NCI-H1930 (cell line): ENCODE measurements at places on chromosomes 12 and 14.

DNA sequence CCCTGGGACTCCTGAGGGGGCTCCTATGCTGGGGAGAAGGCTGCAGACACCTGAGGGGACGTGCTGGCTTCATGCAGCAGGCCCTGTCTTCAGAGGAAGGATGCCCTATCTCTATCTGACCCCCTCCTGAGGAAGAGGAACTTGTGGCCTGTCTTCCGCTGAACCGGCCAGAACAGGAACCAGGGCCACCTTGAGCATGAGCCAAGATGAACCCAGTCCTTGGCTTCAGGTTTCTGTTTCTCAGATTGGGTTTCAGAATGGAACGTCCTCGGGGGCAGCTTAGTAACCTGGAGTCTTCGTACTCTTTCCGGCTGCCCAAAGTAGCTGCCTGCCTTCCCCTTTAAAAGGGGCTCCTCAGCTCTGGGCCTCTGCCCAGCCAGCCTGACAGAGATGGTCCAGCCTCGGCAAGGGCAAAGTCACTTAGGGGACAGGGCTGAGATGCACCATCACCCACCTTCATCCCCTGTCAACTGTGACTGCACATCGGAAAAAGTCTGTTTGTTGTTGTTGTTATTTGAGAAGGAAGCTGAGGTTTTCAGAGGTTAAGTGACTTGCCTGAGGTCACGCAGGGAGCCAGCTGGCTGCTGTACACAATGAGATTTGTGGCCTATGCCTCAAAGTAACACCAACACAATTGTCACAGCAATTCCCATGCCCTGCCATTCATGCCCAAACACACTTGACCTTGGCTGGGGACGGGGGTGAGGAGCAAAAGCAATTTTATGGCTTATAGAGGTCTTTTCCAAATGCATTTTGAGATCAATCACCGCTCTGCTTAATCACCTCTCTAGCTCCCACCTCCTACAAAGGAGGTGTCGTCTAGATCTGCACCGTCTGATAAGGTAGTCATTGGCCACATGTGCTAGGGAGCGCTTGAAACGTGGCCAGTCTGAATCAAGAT lies 13.4 kb downstream of the ASB2 start:
- no peak for DNase-seq

DNA sequence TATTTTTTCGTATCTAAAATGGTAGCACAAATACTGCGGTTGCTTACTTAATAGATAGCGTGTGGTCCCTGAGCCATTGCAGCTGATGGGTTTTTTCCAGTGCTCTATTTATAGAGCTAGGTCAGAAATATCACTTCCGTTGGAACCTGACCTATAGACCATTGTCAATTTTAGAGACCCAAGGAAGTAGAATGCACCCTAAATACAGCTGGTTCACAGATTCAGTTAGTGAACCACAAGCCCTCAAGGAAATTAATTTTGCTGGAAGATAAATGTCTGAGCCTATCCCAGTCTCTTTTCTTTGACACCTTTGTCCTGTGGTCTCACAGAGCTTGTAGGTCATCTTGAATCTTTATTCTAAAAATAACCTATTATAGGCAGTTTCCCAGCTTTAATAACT lies 391.0 kb downstream of the ZFP36L1 start:
- DNase-seq = no peak

DNA sequence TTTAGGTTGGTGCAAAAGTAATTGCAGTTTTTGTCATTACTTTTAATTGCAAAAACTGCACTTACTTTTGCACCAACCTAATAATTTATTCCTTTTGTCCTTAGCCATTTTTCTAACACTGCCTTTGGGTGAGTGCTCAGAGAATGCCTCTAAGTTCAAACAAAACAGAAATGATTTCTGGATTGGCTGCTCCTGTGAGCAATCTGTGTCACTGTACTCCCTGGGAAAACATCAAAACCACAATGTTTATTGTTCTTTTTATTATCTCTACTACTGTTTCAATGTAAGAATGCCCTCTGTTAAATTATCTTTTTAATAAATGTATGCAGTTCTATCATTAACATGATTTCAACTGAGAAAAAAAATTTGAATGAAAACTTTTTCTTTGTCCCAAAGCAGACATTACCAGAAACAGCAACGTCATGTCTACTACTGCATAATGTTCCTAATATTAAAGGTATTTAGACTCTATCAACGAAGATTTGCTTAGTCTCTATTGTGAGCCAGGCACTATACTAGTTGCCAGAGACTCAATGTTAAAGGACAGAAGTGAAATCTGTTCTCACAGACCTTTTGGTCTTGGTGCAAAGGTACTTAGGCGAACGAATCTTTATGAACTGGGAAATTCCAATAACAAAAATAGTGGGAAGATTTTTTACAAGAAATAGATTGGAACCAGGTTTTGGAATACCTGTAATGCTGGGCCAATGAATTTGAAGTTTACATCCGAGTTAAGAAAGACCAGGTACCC lies 6.2 kb downstream of the SLC41A2 start:
- no peak for DNase-seq

DNA sequence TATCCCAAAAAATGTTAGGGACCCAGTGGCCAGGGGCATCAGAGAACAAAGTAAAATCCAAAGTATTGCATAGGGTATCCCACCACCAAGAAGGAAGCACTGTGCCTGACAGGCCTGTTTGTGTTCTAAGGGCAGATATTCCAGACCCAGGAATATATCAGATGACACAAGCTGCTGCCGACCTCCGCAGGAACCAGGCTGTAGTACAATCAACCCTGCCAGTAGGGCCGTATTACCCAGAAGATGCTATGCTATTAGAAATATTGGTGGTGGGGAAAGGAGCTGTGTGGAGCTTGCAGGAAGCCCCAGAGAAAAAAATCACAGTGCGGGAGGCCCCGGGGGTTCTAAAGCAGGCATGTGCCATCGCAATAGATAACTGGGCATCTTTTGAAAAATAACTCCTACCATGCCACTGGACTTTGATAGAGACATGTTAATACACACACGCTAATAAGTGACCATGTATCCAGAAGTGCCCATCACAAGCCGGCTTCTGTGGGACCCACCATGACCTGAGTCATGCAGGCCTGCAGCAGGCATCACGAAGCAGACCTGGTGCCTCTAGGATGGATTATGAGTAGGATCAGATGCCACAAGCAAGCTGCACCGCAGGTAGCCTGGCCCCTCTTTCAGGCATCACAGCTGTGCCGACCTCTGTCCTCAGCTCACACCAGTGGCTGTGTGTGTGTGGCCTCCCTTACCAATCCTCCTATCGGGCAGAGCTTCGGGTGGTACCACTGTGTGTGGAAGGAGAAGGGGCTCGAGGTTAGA lies 242.7 kb downstream of the BCL11B start:
- no peak for DNase-seq

DNA sequence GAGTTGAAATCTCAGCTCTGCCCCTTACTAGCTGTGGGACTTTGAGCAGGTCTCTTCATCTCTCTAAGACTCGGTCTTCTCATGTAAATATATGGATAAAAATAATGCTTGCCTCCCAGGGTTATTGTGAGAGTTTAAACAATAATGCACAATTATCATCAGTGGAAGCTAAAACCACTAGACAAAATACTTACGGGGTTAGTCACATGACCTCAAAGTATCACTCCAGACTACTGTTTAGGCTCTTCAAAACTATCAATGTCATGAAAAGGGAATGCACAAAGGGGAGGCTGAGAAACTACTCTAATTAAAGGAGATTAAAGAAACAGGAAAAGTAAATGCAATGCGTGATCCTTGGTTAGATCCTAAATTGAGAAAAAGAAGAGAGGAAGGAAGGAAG lies 24.5 kb upstream of the TSPAN11 start:
- no peak for DNase-seq

GRCh38 chr14:77026930-77027537 lies 1.5 kb downstream of the IRF2BPL start:
- no peak for DNase-seq

- peak; percentile 18 for DNase-seq
Measured at GRCh38 chr12:78146365-78146772, 315.7 kb downstream of the NAV3 start.

DNA sequence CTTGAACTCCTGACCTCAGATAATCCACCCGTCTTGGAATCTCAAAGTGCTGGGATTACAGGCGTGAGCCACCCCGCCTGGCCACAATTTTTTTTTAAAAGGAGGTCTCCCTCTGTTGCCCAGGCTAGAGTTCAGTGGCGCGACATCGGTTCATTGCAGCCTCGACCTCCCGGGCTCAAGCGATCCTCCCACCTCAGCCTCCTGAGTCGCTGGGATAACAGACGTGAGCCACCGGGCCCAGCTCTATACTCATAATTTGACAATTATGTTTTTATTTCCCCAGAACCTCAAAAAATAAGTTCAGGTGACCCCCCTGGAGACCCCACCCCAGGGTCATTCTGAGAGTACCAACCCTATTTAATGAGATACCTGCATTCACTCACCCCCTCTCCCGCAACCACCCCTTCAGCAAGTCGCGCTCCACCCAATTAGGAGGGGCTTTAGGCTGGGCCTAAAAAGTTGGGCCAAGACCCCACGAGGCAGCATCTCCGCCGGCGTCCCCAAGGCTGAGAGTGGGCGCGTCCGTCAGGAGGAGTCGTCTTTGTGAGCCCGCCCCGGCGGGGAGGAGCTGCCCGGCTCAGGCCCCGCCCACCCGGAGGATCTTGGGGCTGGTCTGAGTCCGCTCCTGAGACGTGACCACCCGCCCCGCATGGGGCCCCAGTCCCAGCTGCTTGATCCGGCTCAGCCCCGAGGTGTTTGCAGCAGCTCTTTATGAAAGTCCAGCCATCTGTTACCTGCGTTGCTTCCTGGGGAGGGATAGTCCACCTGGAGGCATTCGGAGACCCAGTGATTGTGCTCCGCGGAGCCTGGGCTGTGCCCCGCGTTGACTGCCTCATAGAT lies at the start of gene ANKRD33:
Gene ANKRD33, plus strand, starts transcription at position 628 of the 840 bp plus-strand sequence. Its CDS starts 84 bp downstream, at position 712.
- DNase-seq = no peak

DNA sequence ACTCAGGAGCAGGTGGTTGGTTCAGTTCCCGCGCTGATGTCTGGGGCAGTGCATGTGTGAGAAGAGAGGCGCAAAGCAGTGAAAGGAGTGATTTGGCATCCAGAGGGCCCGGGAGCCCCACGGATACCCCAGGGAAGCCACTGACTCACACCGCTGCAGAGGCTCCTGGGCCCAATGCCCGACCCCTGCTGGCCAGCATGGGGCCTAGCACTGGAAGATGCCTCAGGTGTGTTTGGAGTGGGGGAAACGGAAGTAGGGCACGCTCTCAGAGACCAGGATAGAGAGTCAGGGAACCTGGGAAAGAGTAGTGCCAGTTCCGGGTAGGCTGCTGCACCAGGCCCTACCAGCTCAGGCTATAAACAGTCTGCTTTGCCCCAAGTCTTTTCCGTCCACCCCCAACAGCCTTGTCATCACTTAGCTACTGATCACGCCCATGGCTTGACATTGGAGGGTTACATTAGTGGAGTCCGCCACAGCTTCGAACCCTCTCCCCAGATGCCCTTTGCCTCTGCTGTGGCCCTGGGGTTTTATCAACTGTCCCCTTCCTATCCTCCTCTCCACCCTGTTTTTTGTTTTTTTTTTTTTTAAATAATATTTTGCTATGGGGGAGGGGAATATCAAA lies 9.5 kb upstream of the CSAD start:
- DNase-seq = no peak

DNA sequence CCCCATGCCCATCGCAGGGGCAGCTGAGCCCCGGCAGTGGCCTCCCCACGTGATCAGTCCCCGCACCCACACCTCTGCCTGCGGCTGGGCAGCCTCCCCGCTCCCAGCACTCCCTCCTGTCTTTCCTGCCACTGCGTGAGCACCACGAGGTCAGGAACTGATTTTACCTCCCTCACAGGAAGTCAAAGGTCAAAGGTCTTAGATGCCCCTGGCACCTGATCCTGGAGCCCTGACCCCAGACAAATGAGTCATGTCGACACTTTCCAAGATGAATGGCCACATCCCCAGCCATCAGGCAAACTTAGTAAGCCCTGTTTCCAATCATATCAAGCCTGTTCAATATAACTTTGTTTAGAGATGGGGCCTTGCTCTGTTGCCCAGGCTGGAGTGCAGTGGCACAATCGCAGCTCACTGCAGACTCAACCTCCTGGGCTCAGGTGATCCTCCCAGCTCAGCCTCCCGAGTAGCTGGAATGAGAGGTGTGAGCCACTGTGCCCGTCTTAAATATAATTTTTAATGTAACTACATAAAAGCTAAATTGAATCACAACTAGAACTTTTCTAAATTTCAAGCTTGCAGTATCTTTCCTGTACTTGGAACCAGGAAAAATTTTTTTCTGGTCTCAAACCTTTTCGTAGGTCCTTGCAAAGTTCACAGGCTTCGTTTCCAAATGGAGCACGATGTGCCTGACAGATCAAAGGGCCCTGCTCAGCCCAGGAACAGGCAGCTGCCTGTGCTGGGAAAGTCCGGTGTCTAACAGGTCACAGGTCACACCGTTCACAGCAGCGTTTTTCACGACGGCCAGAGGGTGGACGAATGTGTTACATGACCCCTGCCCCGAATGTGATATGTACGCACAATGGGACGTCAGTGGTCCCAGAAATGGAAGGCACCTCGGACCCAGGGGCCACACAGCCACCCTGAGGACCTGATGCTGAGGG lies 1.9 kb downstream of the LRCOL1 start:
- DNase-seq = no peak

DNA sequence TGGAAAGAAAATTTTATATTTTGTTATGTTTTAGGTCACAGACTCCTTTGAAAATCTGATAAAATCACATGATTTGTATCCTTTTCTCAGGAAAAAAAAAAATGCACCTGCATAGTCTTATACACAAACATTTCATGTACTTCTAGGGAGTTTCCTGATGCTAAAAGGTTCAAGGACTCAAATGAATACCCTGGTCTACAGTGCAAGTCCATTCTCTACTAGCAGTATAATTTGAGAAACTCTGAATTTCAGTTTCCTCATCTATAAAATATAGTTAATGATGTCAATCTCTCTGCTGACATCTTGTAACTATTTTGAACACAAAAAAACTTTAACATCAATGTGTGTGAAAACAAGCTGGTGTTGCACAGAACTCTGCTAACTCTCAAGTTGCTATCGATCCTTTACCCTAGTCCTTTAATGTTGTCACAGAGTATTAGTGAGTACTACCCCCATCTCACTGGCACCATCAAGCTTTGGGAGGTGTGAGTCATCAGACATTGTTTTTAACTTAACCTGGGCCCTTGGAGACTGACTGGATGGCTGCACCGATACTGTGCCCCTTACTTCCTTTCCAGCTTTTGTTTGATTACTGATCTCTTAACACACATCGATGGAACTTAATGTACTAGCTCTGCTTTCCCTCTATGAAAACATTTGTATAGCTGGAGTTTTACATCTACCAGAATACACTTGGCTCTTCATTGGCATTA lies 251.9 kb upstream of the SOX5 start:
- no peak for DNase-seq

GRCh38 chr12:99984271-99985128 lies at the start of gene ANKS1B:
ANKS1B (minus strand) TSS chr12:99984936; CDS start chr12:99984237, 699 bp downstream.
- DNase-seq = peak; percentile 52

- DNase-seq = no peak
Measured at GRCh38 chr14:22291406-22291805, 297.6 kb downstream of the DAD1 start.

DNA sequence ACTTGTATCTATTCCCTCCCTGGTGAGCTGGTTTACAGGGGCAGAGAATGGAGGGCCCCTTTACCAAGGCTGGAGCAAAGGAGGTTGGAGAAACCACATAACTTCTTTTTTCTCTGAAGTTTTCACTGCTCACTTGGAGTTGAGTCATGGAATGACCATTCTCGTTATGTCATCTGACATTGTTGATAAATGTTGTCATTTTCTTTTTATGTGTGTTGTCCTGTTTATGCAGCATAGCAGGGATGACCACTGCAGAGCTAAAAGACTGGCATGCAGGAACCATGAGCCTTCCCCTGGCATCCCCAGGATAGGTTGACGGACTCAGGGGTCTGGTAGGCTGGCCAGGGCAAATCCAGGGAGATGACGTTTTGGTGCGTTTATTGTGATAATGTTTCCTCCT lies 256.8 kb upstream of the DDHD1 start:
- no peak for DNase-seq
